ENCODE measurements at places on chromosomes 11 and 22.

DNA sequence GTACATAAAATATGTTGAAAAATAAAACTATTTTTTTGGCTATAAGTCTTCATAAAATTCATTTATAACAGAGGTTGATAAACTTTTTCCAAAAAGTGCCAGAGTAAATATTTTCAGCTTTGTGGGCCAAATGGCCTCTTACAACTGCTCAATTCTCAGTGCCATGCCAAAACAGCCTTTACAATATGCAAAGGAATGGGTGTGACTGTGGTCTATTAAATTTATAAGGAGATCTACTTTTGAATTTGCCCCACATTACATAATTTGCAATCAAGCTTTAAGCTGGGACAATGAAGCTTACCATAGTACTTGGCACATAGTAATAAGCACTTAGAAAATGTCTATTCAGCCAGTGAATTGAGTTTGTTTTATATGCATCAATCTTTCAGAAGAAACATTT, 22.6 kb downstream of the EIF3M start:
- DNase-seq, result no peak

GRCh38 chr11:33753304-33753967, 17.2 kb upstream of the CD59 start:
- DNase-seq, result no peak

DNA sequence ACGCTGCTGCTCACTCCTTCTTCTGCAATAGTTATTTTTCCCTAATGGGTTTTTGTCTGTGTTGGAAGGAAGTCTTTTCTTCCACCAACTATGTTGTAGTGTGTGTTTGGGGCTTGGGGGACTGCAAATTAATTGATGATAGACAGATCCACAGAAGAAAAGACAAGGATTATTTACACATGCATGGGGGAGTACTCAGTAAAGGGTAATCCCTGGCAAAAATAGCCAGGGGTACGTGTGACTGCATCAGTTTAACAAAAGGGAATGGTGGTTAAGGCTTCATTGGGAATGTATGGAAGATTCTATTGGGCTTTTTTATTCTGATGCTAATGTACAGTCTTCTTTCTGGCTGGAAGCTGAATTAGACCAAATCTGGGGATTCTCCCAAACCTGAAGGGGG, 20.2 kb upstream of the FEZ1 start:
- DNase-seq, result no peak

GRCh38 chr22:48710410-48710809, 1117.3 kb downstream of the BRD1 start:
- DNase-seq, result no peak
